ENCODE measurements at places on chromosomes 16 and 17.

DNA sequence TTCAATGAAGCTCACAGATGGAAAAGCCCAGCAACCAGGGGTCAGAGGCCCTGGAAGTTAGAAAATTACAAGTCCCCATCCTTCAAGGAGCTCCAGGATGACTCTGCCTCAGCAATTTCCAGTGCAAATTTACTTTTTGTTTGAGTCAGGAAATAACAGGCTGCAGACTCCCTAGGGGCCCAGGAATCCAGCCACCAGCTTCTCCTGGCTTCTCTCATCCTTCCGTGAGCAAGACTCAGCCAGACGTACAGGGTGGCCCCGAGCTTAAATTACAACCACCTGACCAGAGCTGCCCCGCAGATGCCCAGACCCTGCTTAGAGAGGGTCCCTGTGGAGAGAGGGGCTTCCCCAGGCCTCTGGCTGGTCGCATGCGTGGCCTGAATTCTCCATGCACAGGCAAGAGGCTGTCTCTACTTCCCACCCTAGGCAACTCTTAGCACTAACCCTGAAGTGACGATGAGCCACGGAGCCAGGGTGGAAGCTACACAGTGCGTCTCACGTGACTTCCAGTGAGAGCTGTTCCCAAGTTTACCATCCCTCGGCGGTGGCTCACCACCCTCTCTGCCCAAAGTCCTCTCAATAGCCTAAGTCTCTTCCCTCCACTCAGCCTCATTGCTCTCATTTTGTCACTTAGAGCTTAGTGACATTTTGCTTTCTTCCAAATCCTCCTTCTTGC lies 27.1 kb downstream of the GPR142 start:
- DNase-seq, result no peak

DNA sequence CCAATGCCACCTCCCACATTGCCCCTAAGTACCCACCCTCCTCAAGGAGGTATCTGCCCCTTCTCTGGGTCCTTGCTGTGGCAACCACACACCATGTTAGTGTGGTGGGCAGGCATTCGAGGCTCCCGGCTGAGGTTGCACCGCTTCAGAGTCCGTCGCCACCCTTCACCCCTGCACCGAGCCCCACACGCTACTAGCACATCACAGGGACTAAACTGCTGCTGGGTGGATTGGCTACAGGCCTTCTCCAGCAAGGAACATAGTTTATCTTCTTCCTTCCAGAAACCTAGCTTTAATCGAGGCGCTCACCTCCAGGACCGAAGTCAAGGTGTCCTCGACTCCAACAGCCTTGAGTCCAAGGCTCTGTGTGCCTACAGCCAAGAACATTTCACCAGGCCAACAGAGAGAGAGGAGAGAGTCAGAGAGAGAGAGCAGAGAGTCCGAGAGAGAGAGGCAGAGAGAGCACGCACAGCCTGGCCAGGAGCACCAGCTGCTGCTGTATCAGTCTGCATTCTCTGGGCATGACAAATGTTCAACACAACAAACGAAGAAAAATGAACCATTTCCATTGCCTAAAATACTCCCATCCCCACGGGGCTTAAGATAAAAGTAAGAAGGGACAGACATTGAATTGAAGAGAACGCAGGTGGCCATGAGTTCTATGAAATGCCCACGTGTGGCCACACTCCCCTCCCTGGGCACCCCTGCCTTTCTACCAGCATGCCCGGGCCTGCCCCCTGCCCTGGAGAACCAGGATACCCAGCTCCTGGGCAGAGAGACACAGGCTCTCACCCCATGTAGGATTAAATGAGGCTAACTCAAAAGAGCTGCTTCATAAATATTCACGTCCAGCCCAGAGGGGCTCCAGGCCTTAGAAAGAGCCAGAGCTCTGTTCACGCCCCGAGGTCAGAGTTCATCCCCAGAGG lies 94.9 kb downstream of the RBFOX3 start:
- DNase-seq, result no peak

DNA sequence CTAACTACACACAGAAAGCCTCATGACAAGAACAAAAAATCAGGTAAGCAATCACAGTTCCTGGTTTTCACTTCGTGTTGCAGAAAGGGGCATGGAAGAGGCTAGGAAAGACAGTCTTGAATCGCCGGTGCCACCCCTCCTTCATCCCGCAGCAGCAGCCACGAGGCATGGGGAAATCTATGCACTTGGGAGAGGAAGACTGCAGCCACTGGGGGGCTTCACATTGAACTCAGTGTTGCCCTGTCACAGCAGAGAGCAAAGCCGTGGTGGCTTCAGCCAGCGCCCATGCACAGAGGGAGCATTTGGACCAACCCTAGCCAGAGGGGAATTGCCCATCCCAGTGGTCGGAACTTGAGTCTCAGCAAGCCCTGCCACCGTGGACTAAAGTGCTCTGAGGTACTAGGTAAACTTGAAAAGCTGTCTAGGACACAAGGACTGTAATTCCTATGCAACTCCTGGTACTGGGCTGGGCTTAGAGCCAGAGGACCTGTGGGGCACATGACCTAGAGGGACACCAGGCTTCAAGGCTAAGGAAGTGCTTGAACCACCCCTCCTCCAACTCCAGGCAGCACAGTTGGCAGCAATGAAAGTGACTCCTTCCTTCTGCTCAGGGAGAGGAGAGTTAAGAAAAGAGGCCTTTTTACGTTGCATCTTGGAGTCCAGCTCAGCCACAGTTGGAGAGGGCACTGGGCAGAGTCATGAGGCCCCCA lies 35.2 kb upstream of the ATP2C2 start:
- no peak for DNase-seq

- DNase-seq, result no peak
Observed at GRCh38 chr17:48549281-48549630, 4.3 kb upstream of the HOXB2 start.

DNA sequence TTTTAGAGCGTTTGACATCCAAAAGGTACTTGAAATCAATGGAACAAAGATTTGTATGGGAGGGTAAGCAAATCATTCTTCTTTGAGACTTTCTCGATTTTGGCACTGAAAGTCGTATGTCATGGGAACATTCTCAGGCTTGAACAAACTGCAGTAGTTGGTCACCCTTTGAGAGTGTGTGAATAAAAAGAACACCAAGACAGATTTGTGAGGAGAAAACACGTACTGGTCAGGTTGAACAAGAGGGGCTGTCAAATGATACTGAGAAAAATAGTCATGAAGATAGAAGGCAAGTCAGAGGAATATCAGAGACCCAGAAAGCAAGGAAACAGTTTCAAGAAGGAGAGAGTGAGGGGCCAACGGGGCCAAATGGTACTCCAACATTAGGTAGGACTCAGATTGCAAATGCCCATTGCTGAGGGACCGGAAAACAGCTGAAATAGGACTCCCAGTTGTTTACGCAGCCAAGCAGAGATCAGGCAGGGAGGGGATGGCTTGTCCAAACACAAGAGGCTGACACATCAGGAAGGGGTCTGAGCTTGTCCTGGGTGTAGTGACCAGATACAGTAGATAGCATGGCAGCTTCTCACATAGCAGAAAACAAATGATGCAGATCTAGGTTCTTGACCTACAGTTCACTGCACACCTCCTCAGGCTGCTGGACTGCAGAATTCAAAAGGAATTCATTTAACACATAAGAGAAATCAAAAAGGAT lies 74.5 kb upstream of the MYOCD start:
- no peak for DNase-seq

GRCh38 chr16:28585674-28586073 lies 11.2 kb downstream of the SULT1A2 start:
- no peak for DNase-seq

GRCh38 chr17:58181796-58182195 lies 10.7 kb upstream of the EPX start:
- DNase-seq, result no peak

DNA sequence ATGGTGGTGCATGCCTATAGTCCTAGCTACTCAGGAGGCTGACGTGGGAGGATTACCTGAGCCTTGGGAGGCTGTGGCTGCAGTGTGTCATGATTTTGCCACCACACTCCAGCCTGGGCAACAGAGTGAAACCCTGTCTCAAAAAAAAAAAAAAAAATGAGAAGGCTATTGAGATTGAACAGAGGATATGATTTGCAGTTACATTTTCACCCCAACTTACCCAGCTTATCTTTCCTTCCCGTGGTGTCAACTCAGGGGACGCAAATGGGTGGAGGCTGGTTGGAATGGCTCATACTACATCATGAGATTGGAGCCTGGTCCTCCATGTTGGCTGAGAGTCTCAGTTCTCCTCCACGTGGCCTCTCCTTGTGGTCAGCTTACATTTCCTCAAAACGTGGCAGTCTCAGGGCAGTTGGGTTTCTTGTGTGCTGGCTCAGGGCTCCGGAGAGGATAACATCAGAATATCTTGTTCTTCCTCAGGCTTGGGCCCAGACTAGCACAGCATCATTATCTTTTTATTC lies 17.2 kb upstream of the NSMCE1 start:
- no peak for DNase-seq

DNA sequence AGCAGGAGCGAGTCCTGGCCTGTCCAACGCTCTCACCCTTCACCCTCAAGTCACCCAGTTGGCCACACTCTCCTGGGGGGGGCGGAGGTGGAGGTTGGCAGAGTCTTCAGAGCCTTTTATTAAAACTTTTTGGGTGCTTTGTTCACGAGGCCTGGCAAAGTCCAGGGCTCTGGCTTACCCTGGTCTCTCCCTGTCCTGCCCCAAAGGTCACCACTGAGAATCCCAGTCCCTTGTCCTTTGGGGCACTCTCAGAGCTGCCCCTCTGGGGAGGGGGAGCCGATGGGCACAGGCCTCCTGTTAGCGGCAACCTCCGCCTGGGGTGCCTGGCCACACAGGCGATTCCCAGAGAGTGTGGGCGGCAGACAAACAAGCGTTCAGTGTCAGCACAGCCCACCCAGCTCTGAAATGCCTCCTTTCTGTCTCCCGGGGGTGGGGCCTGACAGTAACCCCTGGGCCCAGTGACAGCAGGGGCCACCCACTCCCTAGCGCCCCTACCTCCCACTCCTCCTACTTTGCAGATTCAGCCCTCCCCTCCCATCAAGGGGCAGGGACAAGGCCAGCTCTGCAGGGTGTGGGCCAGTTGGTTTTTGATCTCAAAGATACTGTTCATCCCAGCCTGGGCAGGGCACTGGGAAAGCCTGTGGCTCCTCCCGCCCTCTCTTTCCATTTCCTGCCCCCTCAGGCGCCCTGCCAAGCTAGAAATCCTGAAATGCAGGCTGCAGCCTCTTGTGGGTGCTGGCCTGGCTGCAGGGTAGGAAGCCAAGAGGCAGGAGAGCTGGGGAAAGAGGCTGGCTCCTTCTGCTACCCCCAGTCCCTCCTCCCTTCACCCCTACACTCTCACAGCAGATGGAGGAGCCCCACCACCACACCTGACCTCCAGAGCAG lies 36.6 kb upstream of the EMP2 start:
- no peak for DNase-seq

- DNase-seq, result no peak
Observed at GRCh38 chr16:48503779-48504178, 106.2 kb downstream of the N4BP1 start.

DNA sequence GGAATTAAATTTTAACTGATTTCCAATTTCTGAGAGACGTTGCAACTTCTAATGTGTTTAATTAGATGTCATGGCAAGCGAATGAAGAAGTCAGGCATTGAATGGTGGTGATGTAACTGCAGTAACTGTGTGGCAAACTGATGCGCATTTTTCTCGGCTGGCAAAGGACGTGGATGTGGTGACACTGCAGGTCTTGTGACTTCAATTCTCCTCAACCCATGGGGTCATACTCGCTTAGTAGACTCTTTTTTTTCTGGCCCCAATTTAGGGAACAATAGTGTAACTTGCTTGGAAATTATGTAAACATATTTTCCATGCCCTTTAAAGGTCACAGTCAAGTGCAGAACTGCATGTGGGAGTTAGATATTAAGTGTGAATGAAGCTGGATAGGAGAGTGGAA lies 1.9 kb upstream of the FAM20A start:
- DNase-seq, result no peak

- DNase-seq, result no peak
Observed at GRCh38 chr17:16995930-16996329, 24.0 kb upstream of the TNFRSF13B start.

- DNase-seq, result no peak
Observed at GRCh38 chr16:624526-625070, 6.2 kb upstream of the WFIKKN1 start.

DNA sequence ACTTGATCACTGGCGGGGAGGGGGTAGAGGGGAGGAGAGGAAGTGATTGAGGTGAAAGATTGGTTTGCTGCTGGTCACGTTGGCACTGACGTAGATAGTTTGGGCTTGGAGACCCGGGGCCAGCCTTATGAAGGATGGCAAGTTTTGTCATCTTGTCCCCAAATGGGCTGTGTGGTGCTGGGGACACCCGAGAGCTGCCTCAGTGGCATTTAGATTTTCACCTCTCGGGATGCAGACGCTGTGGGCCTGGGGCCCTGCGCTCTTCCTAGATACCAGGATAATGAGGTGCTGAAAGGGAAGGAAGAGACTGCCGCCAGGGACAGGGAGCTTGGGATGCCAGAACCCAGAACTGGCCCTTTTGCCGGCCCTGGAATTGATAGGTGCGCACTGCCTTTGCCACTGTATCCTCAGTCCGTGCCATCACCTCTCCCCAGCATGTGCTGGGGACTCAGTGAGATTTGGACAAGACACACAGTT lies 1.4 kb upstream of the SOCS3 start:
- no peak for DNase-seq

DNA sequence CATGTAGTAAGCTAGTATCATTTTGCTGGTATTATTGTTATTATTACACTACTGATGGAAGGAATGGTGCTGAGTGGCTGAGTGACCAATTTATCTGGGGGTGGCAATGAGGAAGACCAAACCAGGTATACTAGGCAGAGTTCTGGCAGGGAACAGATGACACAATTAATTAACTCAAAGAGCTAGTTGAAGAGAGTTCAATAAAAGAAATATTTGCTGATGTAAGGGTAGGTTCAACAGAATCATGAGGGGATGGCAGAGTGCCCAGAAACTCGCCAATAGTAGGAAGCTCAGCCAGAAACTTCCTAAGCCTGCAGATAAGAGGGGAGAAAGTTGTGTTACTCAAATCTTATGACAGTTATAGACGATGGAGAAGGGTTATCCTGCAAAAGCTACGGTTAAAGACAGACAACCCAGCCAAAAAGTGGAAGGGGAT lies 352.5 kb downstream of the KCNJ2 start:
- no peak for DNase-seq

DNA sequence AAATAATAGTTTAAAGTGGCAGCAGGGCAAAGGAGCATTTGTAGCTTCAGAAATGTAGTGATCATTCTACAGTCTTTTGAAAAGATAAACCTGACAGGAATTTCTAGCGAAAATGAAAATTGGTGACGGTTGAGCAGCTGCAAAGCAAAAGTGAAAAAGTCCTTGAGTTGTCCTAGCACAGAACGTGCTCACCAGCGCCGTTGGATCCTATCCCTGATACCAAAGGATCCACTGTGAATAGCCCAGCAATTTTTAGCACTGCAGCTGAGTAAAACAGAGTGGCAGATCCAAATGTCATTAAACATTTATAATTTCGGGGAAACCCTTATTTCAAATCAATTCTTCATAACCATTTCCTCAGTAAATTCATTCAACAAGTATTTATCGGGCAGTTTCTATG lies 453.8 kb upstream of the HSBP1 start:
- DNase-seq, result no peak

DNA sequence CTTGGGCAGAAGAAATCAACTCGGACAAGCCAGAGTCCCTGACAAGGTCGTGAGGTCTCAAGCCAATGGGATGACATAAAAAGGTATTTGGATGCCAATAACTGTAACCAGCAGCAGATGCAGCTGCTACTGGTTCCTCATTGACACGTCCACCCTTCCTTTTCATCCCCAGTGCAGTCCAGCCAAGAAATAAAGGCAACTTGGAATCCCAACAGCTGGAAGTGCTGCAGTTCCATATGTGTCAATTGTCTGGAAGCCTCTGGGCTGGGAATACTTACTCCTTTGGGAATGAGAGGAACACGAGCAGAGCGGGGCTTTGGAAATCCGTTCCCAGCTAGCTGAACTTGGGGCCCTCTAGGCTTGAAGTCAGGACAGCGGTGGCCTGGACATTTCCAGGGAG lies 360.4 kb upstream of the ZFHX3 start:
- DNase-seq, result no peak

All from stimulated activated CD4-positive, alpha-beta T cell treated with anti-CD3 and anti-CD28 coated beads, TNF-alpha, amount 100 ng/mL, for 1 hour (primary cell).